ENCODE measurements at places on chromosomes 7 and 10.

- DNase-seq: peak; percentile 69
These were observed 61.7 kb downstream of the PALD1 start for GRCh38 chr10:70540089-70540788.

DNA sequence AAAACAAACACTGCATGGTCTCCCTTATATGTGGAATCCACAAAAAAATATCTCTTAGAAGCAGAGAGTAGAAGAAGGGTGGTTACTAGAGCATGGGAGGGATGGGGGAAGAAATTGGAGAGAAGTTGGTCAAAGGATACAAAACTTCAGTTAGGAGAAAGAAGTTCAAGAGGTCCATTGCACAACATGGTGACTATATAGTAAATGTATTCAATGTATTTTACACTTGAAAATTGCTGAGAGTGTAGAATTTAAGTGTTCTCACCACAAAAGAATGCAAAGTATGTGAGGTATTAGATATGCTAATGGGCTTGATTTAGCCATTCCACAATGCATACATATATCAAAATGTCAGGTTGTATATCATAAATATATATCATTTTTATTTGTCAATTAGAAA lies 232.0 kb upstream of the CELF2 start:
- no peak for DNase-seq

DNA sequence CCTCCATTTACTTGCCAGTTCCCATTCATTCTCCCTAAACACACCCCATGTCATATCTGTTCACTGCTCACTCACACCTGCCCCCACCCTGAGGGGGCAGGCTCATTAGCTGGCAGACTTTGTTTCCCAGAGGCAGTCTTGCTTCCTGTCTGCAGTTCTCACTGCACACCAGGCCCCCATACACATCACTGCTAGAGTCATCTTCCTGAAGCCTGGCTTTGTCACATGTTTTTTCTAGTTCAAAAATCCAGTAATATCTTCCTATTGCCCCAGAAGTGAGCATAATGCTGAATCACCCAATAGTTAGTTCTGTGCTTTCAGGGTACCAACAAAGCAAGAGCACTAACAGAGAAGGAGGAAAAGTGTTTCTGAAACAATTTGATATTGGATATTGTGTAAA lies 1.9 kb downstream of the LRRC72 start:
- no peak for DNase-seq

DNA sequence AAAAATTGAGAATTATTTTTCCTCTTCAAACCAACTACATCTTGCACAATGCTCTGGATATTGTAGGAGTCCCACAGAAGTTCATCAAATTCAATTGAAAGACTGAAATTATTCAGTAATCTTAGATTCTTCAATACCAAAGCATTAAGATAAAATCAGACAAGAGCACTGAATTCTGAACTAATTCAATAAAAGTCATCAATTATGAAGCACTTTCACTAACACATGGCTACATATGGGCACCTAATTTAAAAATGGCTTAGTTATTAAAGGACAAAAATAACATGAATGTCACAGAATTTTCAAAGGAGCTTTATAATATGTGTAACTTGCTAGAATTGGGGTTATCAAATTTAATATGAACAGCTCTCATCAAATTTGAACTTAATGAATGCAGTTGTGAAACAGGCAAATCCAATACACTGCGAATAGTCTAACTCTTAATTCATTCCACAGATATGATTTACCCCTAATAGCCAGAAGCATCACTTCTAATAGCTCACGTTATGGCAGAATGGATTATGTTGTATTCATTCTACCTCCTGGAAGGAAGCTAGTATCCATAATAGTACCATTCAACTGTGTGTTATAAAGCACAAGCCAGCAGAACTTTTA lies 116.8 kb downstream of the GRM8 start:
- DNase-seq: no peak

DNA sequence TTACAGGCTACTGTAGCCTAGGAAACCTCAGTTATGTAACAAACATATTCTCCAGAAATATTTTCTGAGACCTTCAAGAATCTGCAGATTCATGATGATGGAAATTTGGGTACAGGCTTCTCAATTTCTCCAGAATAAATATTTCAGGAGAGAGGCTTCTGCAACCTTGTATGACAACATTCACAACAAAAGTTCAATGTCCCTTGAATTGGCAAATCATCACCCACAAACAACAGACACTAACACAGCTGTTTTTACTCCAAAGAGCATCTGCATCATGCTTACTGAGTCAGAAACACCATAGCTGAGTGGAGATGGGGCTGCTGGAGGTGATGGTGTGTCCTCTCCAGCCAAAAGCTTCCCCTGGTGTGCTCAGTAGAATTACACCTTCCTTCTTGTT lies 9.3 kb upstream of the COBL start:
- no peak for DNase-seq

- DNase-seq: no peak
These were observed 271.2 kb downstream of the MAGI2 start for GRCh38 chr7:79182283-79182682.

DNA sequence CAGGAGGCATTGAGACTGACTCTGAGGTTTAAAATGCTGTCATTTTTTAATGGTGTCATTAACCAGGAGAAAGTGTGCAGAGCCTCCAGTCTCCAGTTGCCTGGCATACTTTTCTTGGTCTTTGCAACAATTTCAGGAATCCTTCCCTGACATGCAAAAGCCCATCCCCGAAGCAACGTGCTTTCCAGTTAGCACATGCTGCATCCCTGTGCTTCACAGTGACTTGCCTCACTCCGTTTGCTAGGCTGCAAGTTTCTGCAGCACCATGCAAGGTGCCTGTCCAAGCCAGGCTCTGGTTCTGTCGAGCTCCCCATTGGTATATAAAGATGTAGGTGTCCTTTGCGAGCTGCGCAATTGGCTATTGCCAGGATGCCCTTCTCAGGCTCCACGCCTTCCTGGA lies 135.0 kb downstream of the GALNT17 start:
- DNase-seq: no peak

DNA sequence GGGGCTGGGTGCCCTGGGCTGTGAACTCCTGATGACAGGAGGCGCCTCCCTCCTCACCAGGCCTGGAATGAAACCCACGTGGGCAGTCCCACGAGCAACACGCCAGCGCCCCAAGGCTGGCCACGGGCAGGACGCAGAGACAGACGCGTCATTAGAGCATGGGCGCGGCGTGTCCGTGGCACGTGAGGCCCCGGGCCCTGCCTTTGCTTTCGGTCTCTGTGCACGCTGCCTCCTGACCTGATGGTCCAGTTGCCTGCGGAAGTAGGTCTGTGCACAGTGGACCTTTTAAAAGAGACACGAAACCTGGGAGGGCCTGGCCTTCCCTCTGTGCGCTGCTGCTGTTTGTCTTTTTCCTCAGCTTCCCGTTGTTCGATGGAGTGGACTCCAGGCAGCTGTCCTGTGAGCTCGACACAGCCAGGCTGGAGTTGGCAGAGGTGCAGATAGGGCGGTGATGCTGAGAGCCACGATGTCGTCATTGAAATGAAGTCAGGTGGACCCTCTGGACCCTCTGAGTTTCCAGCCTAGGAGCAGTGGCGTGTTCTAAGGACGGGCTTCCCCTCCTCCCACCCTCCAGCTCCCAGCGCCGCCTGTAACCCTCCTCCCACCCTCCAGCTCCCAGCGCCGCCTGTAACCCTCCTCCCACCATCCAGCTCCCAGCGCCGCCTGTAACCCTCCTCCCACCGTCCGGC lies 40.1 kb upstream of the CFAP46 start:
- DNase-seq: no peak

- DNase-seq: peak; percentile 77
These were observed at the start of gene GNAI1 for GRCh38 chr7:80134536-80135308. TSS of gene GNAI1 (plus strand) at chr7:80134831. CDS start at chr7:80135161, 330 bp downstream.

GRCh38 chr7:38312821-38313220 lies 39.4 kb upstream of the TARP start:
- DNase-seq: no peak

GRCh38 chr10:99232360-99232999 lies 3.2 kb downstream of the HPSE2 start:
- DNase-seq: no peak

DNA sequence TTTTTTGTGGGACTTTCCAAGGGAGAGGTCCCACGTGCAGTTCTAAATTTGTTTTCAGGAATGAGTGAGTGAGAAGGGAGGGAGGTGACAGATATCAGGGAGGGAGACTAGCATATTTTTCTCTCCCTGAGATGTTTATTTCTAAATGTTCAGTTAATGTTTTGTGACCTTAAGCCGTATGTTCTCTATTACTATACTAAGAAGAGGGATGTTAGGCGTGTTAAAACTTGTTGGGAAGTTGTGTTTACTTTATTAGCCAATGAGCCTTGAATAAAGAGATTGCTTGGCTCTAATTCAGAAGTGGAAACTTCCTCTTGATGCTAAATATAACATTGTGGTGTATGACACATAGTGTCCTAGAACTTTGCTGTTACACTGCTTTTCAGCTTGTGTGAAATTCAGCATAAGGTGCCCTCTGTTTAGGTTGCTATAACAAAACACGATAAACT lies 37.3 kb downstream of the DNAH11 start:
- peak; percentile 15 for DNase-seq

Data from AG08396 (cell line).